Muscle of back (tissue), 13 donors: ENCODE measurements at places on chromosomes 3 and 15. TPM values are rescaled to one million over a fixed set of nuclear protein-coding genes. Genes with fewer than 3 reads are reported as not detected.

DNA sequence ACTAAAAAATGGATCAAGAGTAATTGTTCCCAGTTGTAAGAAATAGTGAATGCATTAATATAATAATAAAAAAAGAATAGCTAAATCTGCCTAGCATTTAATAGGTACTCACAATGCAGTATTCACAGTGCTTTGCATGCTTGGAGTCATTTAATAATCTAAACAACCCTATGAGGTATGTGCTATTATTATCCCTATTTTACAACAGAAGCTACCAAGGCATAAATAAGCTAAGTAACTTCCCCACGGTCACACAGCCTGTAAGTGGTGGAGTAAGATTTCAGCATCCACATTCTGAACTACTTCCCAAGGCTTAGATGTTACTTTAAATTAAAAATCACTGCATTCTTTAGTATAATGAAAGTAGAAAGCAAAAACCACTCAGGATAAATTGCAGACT lies 102.9 kb downstream of the PLCH1 start:
- DNase-seq = no peak

GRCh38 chr3:9548991-9549390 lies 4.6 kb downstream of the LHFPL4 start:
- no peak for DNase-seq

DNA sequence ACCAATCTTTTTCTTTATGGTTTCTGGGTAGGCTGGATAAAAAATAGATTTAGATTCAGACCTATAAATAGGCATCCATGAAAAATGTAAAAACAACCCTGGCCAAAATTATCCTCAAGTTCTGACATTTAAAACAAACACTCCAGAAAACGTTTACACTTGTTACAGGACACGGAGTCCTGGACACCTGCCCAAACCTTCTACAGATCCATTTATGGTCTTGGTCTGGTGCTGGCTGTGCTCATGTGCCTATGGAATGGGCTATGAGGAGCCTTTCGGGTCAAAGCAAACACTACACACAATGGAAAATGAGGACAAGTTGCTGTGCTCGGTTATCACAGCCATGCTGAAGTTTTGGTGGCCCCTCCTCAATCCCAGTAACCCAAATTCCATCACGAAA lies 108.1 kb downstream of the PDZRN3 start:
- DNase-seq = peak; percentile 31

DNA sequence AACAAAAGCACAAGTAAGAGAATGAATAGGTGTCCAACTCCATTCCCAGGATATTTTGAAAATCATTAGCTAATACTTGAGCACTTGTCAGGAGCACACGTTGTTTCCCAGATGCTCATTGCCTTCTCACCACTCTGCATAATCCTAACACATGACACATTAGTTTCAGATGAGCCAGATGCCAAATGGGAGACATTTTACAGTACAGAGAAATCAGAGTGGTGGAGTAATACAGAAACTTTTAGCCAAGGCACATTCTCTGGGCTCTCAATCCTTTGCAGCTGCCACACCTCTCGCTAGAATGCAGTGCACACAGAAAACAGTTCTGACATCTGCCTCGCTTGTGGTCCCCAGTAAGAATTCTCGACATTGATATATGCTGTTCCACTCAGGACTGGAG lies 76.6 kb downstream of the P3H2 start:
- peak; percentile 88 for DNase-seq

DNA sequence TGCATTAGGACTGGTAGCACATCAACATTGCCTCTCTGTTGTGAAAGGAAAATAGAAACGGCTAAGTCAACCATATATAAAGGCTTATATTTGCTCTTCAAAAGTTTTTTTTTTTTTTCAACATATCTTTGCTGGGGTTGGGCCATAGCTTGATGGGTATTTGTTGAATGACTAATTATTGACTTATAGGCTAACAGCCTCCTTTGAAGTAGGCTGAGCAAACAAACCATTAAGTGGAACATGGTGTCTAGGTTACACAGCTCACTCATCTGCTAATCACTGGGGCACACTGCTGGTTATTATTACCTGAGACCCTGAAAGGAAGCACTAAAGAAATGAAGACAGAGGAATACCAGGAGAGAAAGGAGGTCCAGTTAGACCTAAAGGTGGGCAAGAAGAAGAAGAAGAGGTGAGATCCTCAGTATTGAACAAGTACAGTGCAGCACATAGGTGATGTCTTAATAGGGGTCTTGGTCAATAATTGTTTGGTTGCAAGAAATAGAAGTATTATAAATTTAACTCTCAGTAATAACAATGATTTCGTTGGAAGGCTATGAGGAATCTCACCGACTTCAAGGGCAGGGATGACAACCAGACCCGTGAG lies 139.4 kb downstream of the RPLP1 start:
- no peak for DNase-seq

DNA sequence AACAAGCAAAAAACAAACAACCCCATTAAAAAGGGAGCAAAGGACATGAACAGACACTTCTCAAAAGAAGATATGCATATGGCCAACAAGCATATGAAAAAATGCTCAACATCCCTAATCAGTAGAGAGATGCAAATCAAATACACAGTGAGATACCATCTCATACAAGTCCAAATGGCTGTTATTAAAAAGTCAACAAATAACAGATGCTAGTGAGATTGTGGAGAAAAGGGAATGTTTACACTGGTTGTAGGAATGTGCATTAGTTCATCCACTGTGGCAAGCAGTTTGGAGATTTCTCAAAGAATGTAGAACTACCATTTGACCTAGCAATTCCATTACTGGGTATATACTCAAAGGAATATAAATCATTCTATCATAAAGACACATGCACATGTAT lies 44.5 kb downstream of the RIOX2 start:
- no peak for DNase-seq

GRCh38 chr3:21405671-21406667 lies 345.0 kb downstream of the ZNF385D start:
- DNase-seq = no peak

- DNase-seq = peak; percentile 14
These were observed 48.7 kb downstream of the CNOT10 start for GRCh38 chr3:32733631-32734229.

DNA sequence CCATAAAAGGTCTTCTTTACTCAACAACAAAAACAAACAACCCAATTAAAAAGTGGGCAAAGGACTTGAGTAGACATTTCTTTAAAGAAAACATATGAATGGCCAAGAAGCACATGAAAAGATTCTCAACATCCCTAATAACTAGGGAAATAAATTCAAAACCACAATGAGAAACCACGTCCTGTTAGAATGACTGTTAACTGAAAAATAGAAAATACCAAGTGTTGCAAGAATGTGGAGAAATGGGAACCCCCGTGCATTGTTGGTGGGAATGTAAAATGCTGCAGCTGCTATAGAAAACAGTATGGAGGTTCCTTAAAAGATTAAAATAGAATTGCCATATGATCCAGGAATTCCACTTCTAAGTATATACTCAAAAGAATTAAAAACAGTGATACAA lies 34.8 kb downstream of the NMNAT3 start:
- no peak for DNase-seq

Gene DLL4
- 14.3 TPM for polyA plus RNA-seq
